ENCODE measurements at places on chromosomes 4 and X.

- no peak for DNase-seq
Observed at GRCh38 chr4:154126276-154126675, 337.4 kb upstream of the SFRP2 start.

DNA sequence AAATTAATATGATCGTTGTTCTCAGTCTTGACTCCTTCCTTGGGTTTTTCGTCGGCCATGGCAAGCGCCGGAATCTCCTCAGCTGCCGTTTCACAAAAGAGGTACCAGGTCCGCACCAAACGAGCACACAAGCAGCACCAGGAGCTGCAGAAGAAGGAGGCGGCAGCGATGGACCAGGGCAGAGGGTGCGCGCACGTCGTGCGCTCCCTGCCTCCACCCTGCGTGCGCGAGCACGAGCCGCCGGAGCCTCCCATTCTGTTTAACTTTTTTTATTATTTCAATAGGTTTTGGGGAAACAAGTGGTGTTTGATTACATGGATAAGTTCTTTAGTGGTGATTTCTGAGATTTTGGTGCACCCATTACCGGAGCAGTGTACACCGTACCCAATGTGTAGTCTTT lies 158.2 kb downstream of the PLS3 start:
- DNase-seq: no peak

GRCh38 chrX:45351478-45351877 lies 150.8 kb upstream of the DIPK2B start:
- DNase-seq: no peak

- DNase-seq: no peak
Observed at GRCh38 chrX:9333873-9334560, 130.8 kb upstream of the TBL1X start.

DNA sequence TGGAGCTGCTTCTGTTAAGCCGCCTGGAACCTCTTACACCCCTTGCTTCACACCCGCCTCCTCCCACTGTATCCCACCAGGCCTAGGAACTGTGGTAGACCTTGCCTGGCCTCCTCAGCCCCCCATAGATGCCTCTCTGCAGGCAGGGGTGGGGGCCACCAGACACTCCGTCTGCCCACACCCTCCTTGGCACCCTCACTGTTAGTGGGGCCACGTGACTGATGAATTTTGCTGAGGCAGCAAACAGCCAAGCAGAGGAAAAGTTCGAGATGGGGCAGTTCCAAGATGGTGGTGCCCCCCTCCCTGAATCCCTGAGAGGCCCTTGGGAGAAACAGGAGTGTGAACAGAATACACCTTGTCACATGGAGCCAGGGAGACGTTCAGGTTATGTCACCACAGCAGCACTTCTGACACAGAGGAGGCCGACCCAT lies 41.2 kb upstream of the C4orf50 start:
- DNase-seq: no peak

GRCh38 chr4:130092187-130093015 lies 996.4 kb downstream of the C4orf33 start:
- DNase-seq: no peak

DNA sequence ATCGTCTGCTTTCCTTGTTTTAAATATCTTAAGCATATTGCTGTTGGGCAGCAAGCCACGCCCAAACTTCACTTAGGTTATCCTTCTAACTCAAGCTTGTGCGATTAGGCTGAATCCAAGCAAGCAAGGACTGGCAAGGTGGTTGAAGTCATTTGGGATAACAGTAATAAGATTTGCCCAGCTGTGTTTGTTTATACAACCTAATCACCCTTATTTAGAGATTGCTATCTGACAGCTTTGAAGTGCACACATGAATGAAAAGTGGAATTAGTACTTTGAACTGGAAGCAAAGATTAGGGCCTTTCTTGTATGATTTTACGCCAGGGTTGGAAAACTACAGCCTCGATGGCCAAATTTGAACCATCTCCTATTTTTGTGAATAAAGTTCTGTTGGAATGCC lies 182.1 kb downstream of the ASB9 start:
- DNase-seq: no peak

GRCh38 chr4:7812921-7813320 lies 126.7 kb downstream of the AFAP1 start:
- DNase-seq: no peak

- no peak for DNase-seq
Observed at GRCh38 chr4:19187096-19187495, 1064.6 kb upstream of the SLIT2 start.
